CD4-positive, alpha-beta T cell treated with Interleukin-12 subunit alpha and Interleukin-12 subunit beta, for 1 hour (primary cell): ENCODE measurements at places on chromosomes 5 and 9.

GRCh38 chr9:112997236-112997941, 14.6 kb downstream of the ZNF883 start:
- no peak for DNase-seq

GRCh38 chr9:128494108-128494745, 10.3 kb upstream of the GLE1 start:
- DNase-seq: no peak

- no peak for DNase-seq
Observed at GRCh38 chr9:124960409-124960752, 19.5 kb upstream of the GOLGA1 start.

- DNase-seq: no peak
Observed at GRCh38 chr5:111069839-111070238, 1.7 kb upstream of the TSLP start.

GRCh38 chr5:9524941-9525340, 20.9 kb downstream of the SEMA5A start:
- DNase-seq: no peak

- DNase-seq: no peak
Observed at GRCh38 chr5:142115937-142116614, 7.5 kb downstream of the NDFIP1 start.
